ENCODE measurements at places on chromosomes 2 and 18.

- DNase-seq: no peak
Observed at GRCh38 chr2:46337208-46337994, 40.2 kb downstream of the EPAS1 start.

DNA sequence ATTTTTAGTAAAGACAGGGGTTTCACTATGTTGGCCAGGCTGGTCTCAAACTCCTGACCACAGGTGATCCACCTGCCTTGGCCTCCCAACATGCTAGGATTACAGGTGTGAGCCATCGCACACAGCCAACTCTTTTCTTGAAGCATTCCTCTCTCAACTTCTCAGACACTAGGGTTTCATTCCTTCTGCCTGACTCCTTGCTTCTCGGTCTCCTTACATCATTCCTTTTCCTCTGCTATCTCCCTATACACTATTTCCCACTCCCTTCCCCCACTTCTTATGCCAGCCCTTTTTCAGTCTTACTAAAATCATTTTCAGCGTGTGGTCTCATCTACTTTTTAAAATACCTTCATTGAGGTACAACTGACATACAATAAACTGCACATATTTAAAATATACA is 6.1 kb downstream of the SOS1 start:
- DNase-seq: no peak

DNA sequence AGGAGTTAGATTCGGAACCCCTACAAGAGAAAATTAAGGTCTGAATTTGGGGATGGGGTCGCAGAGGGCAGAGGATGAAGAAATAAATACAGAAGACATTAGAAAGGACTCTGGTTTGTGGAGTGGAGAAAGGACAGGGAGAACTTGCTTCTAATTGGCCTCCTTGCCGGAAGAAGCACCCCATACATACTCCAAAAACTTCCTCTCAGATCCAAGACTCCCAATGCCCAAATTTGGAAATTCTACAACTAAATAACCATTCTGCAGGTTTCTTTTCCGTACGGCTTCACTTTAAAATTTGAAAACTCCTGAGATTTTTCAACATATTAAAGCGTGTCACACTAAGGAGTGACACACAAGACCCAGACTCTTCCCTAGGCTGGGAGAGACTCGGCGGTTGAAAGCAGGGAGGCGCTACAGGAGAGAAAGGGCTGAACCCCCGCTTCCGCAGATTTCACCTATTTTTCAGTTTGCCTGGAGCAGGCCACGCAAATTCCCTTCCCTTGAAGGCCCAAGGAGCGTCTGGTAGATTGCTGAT is 478 bp downstream of the CLHC1 start:
- DNase-seq: no peak

GRCh38 chr2:27809761-27810241 is 38.3 kb downstream of the MRPL33 start:
- DNase-seq: no peak

GRCh38 chr2:168165397-168165796 is 82.0 kb downstream of the STK39 start:
- DNase-seq: no peak

GRCh38 chr2:74001781-74002504 is 17.2 kb downstream of the TET3 start:
- no peak for DNase-seq

DNA sequence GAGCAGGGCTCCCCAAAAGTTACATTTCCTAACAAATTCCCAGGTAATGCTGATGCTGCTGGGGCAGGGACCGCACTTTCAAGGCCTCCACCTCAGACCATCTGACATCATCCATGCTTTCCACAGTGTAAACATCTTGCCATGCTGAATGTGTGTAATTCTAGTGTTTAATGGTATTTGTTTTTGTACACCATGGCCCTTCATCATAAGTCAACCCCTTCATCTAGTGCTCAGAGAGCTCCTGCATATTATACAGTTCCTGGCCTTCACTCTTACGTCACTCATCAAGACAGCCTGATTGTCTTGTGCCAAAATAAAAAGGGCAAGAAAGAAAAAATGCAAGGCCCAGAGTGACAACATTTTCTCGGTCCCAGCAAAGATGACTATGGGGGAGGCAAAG is 77.5 kb upstream of the ZFP36L2 start:
- DNase-seq: no peak

- no peak for DNase-seq
Observed at GRCh38 chr18:11972371-11973174, 8.7 kb upstream of the IMPA2 start.

DNA sequence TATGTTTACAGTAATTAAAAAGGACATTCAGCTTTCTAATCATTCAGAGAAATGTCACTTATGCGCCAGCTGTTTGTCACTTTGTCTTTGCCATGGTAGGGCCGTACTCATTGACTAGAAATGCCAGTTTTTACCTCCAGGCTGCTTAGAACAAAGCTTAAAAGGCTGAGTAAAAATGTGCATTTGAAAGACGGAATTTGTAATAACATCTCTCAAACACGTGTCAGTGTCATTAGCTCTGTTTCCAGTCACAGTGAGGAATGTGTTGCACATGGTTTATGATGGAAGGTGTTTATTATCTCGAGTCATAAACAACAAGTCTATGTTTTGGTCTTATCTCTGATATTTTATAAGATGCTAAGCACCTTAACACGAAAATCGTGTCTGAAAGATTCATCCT is 118.2 kb downstream of the SNTG2 start:
- DNase-seq: no peak

- no peak for DNase-seq
Observed at GRCh38 chr2:134127496-134127895, 126.4 kb upstream of the MGAT5 start.

- DNase-seq: no peak
Observed at GRCh38 chr2:118372886-118373830, 284.9 kb downstream of the INSIG2 start.

DNA sequence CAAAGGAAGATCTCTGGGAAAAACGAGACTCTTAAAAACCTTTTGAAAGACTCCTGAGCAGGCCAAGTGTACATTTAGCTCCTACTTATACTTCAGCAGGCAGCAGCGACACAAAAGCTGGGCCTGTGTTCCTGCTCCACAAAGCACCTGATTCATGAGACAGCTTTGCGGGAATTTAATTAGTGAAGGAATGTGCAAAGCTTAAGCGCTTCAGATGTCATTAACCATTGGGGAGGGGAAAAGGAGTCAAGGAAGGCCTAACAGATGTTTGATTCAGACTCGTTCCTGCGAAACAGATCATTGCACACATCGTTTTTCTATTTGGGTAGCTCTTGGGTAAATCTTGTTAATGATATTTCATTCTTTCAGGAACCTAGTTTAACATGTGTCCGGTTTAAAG is 125.9 kb downstream of the MAIP1 start:
- DNase-seq: no peak

- no peak for DNase-seq
Observed at GRCh38 chr2:10764896-10765295, 43.5 kb downstream of the ATP6V1C2 start.

- DNase-seq: peak; percentile 8
Observed at GRCh38 chr2:97900806-97901205, 94.9 kb downstream of the TMEM131 start.

DNA sequence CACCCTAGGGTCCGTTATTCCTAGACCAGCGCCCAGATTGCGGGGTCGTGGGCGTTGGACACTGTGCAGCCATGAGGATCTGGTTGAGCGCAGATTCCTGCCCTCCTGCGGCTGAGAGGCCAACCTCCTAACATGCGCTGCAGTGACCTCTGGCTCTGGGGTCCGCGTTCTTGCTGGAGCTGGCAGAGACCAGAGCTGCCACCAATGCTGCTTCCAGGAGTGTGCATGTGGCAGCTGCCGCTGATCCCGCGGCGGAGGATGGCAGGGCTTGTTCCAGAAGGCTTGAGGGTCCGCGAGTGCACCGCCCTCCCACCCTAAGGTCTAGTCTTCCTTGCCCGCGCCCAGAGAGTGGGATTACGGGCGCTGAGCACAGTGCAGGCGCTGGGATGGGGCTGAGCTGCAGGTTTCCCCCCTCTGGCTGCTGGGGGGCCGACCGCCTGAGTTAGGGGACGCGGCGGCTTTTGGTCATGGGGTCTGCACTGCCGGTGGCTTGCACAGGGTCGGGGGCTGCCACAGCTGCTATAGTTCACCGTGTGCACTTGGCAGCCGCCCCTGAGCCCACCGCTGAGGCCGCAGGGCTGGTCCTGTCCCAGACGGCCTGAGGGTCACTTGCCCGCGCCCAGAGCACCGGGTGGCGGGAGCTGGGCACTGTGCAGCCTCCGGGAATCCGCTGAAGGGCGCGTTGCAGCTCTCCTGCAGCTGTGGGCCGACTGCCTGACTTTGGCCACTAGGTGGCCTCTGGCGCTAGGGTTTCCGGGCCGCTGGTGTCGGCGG is 145.9 kb downstream of the CCDC74A start:
- peak; percentile 34 for DNase-seq

DNA sequence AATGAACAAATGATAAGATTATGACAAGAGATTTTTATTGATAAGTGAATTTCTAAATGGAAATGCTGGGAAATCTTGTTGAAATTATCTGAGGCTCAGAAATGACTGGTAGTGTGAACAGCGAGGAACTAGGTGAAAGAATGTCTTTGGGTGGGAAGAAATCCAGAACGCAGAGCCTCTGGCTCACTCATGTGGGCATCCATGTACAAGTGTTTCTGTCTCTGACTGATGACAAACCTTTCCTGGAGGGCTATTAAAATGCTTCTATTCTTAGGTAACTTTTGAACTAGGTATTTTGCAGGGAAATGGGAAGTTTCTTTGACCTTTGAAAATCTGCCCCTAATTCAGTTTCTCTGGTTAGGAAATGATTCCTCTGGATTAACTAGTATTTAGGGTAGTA is 598.6 kb downstream of the SLC4A3 start:
- DNase-seq: no peak

GRCh38 chr2:85437488-85438200 is 19.1 kb downstream of the SH2D6 start:
- peak; percentile 83 for DNase-seq

DNA sequence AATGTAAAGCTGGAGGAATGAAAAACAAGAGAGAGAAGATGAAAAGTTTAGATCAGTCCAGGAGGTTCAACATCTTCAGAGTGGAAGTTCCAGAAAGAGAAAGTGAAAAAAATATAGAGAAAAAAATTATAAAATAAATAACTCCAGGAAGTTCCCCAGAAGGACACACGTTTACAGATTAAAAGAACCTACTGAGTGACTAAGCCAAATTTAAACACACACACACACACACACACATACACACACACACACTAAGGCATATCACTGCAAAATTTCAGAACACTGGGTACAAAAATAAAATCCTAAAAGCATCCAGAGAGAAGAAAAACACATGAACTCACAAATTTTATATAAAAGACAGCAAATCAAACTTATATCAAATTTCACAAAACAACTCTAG is 85.9 kb upstream of the PMAIP1 start:
- no peak for DNase-seq

- no peak for DNase-seq
Observed at GRCh38 chr2:107731435-107731834, 95.3 kb upstream of the RGPD4 start.

DNA sequence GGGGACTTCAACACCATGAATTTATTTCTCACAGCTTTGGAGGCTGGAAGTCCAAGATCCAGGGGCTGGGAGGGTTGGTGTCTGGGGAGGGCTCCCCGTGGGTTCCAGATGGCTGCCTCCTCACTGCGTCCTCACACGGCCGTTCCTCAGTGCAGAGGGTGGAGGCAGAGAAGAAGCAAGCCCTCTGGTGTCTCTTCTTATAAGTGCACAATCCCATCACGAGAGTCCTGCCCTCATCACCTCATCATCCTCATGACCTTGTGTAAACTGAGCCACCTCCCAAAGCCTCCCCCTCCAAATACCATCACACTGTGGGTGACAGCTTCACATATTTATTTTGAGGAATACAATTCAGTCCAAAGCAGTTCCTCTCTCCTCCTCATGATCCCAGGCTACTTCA is 26.3 kb downstream of the TMEM163 start:
- no peak for DNase-seq

GRCh38 chr18:7596147-7596546 is 29.0 kb downstream of the PTPRM start:
- no peak for DNase-seq

- DNase-seq: no peak
Observed at GRCh38 chr18:25251068-25251467, 100.9 kb downstream of the ZNF521 start.

GRCh38 chr2:152470861-152471854 is 136.2 kb downstream of the FMNL2 start:
- DNase-seq: no peak

GRCh38 chr2:219611866-219612576 is 14.4 kb downstream of the STK11IP start:
- DNase-seq: peak; percentile 6

DNA sequence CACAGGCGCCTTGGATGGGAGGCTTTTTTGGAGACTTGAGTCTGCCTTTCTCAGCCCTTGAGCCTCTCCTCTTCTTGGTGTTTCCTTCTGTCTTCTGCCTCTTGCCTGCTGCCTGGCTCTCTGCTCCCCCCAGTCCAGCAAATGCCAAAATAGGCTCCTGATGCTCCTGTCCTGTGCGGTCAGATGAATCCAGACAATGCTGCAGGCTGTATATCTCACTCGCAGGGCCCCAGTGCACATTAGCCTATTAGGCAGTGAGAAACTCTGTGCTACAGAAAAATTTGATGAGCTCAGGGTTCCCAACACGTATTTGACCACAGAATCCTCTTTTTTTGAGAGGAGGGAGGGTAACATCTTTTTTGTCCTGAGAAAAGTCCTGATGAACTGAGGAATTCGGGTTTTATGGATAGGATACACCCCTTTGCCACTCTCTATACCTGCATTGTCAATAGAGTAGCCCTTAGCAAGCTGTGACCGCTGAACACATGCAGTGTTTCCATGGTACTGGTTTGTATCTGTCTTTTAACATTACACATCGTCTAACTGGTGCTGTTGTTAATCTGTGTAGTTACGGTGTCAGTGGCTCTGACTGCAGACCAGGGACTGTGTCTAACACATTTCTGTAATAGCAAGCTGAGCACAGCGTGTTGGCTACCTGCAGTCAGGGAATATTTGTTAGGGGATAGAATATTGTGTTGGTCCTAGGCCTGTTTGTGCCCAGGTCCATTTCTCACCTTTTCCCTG is 50.8 kb downstream of the FAM228A start:
- DNase-seq: no peak

GRCh38 chr18:36130039-36130831 is 536 bp downstream of the ELP2 start:
- DNase-seq: no peak

DNA sequence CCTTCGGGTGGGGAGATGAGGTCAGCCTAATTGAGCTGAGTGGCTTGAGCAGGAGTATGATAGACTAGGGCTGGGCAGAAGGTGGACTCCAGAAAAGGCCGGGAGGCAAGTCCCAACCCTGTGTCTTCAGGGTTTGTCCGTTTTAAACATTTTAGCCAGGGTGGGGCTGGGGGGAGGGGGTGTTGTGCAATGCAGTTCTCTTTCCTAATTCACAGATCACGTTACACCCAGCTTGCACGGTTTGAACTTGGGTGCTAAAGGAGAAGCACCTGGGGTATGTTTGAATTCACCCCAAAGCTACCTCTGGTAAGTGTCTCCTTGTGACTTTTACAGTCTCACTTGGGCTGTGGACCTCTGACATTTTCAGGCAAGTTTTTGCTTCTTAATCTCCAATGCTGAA is 233.3 kb downstream of the AGAP1 start:
- DNase-seq: no peak

DNA sequence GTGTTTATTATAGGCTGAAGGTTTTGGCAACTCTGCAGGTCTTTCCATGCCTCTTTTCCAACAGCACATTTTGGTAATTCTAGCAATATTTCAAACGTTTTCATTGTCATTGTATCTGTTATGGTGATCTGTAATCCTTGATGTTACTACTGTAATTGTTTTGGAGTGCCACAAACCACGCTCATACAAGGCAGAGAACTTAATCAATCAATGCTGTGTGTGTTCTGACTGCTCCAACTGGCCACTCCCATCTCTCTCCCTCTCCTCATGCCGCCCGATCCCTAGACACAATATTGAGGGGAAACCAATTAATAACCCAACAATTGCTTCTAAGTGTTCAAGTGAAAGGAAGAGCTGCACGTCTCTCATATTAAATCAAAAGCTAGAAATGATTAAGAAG is 32.9 kb downstream of the HDLBP start:
- no peak for DNase-seq

Measured in COR-L47 (cell line).